ENCODE measurements at places on chromosomes 7 and 10.
A peak's percentile ranks its signal among the peaks of the same experiment; 100 is the strongest.

- no peak for DNase-seq
These were observed 5.5 kb upstream of the MNX1 start for GRCh38 chr7:157016024-157016351.

- no peak for DNase-seq
These were observed 17.2 kb downstream of the PPP3CB start for GRCh38 chr10:73478636-73479035.

- DNase-seq, result no peak
These were observed 188.8 kb upstream of the TCF7L2 start for GRCh38 chr10:112761256-112761655.

DNA sequence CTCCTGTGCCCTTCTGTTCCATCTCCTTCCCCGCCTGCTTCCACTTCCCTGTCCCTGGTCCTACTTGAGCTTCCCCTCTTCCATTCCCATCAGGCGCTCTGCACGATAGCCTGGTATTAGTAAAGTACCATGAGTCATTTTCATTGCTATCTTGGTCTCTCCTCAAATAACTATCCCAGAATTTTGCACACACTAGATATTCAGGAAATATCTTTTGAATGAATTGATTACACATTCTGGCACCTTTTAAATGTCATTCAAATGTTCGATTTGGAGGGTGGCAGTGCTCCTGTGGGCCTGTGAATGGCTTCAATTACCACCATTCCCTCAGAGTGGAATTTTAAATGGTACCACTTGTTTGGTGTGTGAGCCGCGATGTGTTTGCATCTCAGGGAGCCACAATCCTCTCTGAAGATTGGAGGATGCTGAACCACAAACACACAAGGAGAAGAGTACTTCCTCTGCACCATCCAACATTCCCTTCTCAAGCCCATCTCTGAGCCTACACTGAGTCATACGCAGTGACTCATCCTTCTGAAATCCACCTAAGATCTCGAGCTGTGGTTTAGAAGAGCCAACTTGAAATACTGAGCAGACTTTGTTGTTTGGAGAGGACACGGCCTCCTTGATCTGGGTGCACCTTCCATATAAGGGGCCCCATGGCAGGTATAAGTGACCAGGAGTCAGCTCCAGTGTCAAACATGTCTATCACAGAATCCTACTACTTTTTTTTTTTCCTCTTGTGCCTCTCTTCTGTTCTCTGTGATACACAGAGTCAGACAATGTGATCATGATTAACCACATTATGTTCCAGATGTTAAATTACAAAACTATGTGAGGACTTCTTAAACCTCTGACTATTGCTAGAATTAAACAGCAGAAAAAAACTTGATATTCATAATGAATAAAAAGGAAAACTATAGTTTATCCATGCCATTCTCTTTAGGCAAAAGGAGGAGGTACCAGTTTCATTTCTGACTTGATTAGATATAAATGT, 81.9 kb downstream of the BMPER start:
- DNase-seq, result peak; percentile 98

DNA sequence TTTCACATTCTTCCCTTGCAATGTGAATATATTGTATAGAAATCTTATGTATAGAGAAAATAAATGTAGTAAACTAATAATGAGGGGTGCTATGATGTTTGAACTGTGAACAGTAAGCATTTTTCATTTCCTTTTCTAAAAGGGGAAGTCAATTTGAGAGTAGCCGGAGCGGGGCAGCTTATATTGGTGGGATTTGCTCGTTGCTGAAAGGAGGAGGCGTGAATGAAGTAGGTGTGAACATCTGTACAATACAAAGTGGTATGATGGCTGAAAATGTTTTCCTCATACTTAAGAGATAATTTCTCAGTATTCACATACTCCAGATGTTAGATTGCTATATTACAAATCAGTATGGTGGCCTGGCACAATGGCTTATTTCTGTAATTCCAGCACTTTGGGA, 87.1 kb downstream of the SRI start:
- no peak for DNase-seq

GRCh38 chr7:4722960-4723630, 41.0 kb downstream of the FOXK1 start:
- DNase-seq, result no peak

GRCh38 chr10:122323941-122324675, 50.4 kb upstream of the PLEKHA1 start:
- DNase-seq, result no peak

DNA sequence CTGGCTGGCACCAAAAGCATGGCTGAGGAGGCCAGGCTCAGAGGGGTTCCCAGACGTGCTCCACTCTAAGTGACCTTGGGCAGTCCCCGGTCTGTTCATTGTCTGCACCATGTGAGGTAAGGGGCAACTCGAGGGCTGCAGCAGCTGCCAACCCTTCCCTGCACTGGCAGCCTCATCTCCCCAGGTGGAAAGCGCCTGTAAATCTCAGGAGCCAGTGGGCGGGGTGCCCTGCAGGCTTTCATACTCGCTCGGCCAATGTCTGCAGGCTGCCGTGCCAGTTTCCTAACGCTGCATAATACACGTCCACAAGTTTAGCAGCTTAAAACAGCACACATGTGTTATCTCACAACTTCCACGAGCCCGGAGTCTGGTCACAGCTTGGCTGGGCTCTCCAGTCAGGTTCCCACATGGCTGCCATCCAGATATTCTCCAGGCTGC, 12.6 kb upstream of the GDF10 start:
- no peak for DNase-seq

- peak; percentile 98 for DNase-seq
These were observed 13.1 kb upstream of the ZMIZ2 start for GRCh38 chr7:44735403-44736165.

- peak; percentile 69 for DNase-seq
These were observed 33.3 kb downstream of the CDK14 start for GRCh38 chr7:90629297-90629918.

GRCh38 chr10:51694086-51694768, 5.2 kb downstream of the CSTF2T start:
- no peak for DNase-seq

DNA sequence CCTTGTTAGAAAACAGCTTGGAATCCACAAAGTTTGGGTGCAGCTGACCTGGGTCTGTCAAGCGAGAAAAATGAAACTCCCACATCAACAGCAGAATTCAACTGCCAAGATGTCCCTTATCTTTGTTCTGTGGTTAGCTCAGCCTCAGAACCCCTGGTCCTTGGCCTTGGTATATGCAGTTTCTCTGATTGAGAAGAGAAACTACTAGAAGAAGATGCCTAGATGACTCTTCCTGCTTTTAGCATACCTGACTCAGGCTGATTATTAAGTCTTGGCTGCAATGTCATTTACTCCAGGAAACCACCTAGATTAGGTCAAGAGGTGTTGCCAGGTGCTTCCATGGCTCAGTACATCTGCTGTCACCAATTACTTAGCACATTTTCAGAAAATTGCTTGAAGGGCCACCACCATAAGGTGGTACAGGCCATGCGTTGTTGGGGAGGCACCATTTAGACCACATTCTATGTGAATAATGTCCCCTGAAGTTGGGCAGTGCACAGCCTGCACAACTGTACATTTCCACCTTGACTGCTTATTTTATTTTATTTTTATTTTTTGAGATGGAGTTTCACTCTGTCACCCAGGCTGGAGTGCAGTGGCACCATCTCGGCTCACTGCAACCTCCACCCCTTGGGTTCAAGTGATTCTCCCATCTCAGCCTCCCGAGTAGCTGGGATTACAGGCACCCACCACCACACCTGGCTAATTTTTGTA, 59.4 kb upstream of the ZNF438 start:
- no peak for DNase-seq

Data from ACHN (cell line).